ENCODE measurements at places on chromosomes 16 and 17.

GRCh38 chr16:84096447-84097005 is 20.2 kb downstream of the MBTPS1 start:
- no peak for DNase-seq

DNA sequence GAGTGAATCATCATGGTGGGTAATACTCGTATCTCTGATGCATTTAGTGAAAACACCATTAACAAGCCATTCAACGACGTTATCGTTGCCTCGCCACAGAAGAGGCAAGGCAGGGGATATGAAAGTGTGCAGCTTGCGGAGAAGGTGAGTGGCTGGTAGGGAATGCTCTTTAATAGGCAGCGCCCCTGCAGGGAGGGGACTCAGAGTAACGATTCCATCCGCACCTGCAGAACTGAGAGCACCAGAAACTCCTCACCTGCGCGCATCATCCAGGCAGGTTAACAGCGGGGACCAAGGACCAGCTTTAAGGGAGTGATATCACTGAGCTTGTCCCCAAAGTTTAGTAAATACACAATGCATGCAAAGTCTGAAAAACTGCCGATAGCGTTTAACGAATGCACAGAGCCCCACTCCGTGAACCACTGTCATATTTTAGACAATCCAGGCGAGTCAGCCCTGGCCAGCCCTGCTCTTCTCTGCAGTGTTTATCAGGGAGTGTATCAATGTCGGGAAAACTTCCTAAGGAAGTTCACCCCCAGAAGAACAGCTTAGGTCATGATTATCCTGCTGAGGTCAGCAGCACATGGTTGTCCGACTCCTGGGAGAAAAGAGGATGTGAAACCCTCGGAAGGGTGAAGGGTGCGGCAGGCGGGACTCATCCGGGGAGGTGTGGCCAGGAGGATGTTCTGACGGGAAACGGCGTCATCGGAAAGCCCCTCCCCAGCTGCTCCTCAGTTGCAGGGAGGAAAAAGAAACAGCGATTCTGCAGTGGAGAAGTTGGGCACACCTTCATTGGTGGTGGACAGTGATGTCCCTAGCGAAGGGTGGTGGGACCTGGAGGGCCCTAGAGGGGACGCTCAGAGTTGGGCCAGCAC is 68.5 kb upstream of the DNAH17 start:
- DNase-seq, result peak; percentile 42

DNA sequence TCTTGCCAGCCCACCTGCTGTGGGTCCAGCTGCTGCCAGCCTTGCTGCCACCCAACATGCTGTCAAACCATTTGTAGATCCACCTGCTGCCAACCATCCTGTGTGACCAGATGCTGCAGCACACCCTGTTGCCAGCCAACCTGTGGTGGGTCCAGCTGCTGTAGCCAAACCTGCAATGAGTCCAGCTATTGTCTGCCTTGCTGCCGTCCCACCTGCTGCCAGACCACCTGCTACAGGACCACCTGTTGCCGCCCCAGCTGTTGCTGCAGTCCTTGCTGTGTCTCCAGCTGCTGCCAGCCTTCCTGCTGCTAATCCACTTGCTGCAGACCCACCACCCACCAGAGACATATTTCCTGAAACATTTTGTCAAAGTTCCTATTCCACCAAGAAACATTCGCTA is 641 bp downstream of the KRTAP9-1 start:
- no peak for DNase-seq

DNA sequence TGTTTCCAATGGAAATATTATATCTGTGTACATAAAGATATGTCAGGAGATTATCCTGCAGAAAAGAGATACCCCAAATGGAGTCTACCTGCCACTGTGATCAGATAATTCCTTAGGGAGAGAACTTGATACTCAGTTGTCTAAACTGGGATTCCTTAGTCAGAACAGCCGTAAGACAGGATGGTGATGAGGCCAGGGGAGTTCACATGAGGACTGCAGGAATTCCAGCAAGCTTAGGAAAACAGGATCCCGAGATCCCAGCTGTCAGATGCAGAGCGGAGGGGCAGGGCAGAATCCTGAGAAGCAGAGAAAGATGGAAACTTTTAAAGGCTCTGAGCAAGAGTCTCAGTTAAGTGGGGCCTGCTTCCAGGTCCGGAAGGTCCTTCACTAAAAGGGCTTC is 4.7 kb downstream of the KRABD2 start:
- DNase-seq, result no peak

GRCh38 chr16:83270640-83271039 is 537.1 kb upstream of the HSBP1 start:
- DNase-seq, result no peak

GRCh38 chr17:72233986-72234385 is 113.2 kb downstream of the SOX9 start:
- no peak for DNase-seq

Measured in kidney capillary endothelial cell (primary cell).